Breast epithelium (tissue), 4 donors: ENCODE measurements at places on chromosomes 16 and 17. TPM values are rescaled to one million over a fixed set of nuclear protein-coding genes. Genes with fewer than 3 reads are reported as not detected.

DNA sequence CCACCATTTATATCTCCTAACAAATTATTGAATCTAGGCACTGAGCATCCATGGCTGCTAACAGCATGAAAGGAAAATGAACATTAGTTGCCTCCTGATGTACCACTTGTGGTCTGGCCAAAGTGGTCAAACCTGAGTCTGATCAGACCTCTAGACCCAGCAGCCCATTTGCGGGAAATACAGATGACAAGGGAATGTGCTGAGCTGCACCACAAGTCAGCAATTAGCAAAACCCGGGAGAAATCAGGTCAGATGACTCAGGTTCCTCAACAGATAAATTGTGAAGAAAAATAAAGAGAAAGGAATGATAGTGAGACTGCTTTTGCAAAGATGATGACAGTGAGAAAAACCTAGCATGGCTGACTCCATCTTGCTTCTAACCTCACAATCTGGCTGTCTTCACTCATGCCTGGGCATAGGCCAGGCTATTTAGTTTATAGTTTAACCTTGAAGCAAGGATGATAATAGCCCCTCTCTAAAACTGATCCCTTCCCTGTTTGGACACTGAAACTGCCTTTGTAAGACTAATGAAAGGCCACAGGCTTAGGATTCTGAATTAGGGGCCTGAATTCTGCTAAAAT is 142.7 kb upstream of the ASIC2 start:
- H3K36me3 ChIP-seq: no peaks in the 10 kb centered on the region
- H3K4me1 ChIP-seq: no peaks in the 10 kb centered on the region
- H3K4me3 ChIP-seq: no peak overlapping the region
- no peak for DNase-seq

DNA sequence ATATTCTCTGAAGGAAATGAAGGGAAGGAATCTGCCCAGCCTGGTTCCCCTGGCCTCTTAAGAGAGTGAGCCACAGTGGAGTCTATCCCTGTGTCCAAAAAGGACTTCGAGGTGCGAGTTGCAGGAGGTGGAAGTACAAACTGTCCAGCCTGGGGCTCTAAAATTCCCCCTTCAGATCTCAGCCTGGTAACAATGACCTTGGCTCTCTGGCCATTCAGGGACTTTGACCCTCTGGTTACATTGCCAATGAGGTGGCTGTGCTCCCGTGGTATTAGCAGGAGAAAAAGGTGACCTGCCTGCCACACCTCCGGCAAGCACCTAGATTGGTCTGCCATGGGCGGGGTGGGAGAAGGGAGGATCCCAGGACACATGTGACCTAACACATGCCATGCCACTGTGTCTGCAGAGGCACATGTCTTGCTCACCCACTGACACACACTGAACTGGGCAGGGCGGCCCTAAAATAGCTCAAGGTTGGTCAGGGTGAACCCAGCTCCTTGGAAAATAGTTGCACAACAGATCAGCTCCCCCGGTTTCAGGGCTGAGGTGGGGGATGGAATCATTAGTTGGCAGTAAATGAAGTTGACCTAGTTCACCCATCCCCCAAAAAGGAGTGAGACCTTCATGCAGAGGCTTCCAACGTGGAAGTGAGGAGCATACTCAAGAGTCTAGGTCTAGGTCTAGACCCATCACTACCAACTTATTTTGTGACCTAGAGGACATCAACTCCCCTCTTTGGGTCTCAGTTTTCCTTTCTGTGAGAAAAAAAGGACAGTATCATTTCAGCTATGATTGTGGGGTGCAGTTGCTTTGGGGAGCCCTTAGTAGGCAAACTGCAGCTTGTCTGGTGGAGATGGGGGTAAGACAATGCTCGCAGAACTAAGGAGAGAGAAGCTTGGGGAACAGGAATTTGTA is 2.2 kb downstream of the NR1D1 start:
- no peaks in the 10 kb centered on the region for H3K36me3 ChIP-seq
- peaks cover 30% of the 10 kb centered on the region for H3K4me1 ChIP-seq
- no peak for DNase-seq
- H3K27ac ChIP-seq: peak overlapping the region; percentile 95
- H3K4me3 ChIP-seq: peak overlapping the region; percentile 84

GRCh38 chr17:20965492-20965891 is 77.3 kb downstream of the USP22 start:
- no peak for DNase-seq
- no peaks in the 10 kb centered on the region for H3K36me3 ChIP-seq
- no peaks in the 10 kb centered on the region for H3K27me3 ChIP-seq

DNA sequence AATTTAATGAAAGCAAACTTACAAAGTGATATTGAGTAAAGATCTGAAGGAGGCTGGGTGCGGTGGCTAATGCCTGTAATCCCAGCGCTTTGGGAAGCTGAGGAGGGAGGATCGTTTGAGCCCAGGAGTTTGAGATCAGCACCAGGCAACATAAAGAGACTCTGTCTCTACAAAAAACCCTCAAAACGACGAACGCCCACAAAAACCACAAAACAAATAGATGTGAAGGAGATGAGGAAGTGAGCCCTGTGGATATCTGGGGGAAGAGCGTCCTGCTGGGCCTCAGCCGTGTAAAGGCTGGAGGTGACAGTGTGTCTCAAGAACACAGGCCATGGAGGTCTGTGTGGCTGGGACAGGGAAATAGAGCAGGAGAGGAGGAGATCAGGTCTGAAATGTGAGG is 68.8 kb downstream of the ITFG1 start:
- no peaks in the 10 kb centered on the region for H3K4me1 ChIP-seq
- no peaks in the 10 kb centered on the region for H3K27me3 ChIP-seq
- no peak overlapping the region for H3K27ac ChIP-seq
- H3K36me3 ChIP-seq: no peaks in the 10 kb centered on the region
- DNase-seq: no peak
- no peak overlapping the region for H3K4me3 ChIP-seq

- H3K36me3 ChIP-seq: no peaks in the 10 kb centered on the region
- H3K27ac ChIP-seq: no peak overlapping the region
- no peak overlapping the region for H3K4me3 ChIP-seq
- DNase-seq: no peak
Observed at GRCh38 chr17:79917902-79918484, 78.8 kb upstream of the CBX4 start.

DNA sequence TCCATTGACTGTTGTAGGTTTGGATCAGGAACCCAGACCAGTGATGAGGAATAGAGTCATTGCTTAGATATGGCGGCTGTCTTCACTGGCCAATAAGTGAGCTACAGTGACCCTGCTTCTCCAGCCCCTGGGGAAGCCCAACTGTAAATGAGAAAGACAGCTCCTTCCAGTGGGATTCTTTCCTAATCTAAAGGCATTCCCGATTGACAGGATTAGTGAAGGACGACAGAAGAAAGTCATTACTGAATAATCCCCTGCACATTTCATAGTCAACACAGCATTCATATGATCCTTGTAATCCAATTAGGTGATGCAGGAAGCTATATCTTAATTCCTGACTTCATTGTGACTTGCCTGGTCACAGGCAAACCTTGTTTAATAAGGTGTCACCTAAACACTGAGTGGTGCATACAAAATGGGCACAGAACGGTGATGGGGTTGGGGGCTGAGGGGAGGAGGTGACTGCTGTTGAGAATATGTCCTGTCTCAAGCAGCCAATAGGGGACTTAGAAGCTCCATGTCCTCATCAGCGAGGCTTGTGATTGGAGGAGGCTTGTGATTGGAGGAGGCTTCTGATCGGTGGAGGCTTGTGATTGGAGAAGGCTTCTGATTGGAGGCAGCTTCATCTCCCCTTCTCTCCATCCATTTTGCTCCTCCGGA is 242.6 kb downstream of the XYLT1 start:
- H3K27me3 ChIP-seq: no peaks in the 10 kb centered on the region
- H3K4me3 ChIP-seq: no peak overlapping the region
- no peaks in the 10 kb centered on the region for H3K36me3 ChIP-seq
- peaks cover 5% of the 10 kb centered on the region for H3K4me1 ChIP-seq

DNA sequence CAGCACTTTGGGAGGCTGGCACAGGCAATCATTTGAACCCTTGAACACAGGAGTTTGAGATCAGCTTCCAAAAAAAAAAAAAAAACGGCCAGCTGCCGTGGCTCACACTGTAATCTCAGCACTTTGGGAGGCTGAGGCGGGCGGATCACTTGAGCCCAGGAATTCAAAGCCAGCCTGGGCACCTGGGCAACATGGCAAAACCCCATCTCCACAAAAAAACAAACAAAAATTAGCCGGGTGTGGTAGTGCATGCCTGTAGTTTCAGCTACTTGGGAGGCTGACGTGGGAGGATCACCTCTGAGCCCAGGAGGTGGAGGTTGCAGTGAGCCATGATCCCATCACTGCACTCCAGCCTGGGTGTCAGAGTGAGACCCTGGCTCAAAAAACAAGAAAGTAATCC is 39.0 kb downstream of the GRB2 start:
- no peak overlapping the region for H3K4me3 ChIP-seq
- H3K27me3 ChIP-seq: no peaks in the 10 kb centered on the region
- H3K36me3 ChIP-seq: no peaks in the 10 kb centered on the region
- H3K27ac ChIP-seq: no peak overlapping the region
- H3K4me1 ChIP-seq: no peaks in the 10 kb centered on the region
- no peak for DNase-seq

DNA sequence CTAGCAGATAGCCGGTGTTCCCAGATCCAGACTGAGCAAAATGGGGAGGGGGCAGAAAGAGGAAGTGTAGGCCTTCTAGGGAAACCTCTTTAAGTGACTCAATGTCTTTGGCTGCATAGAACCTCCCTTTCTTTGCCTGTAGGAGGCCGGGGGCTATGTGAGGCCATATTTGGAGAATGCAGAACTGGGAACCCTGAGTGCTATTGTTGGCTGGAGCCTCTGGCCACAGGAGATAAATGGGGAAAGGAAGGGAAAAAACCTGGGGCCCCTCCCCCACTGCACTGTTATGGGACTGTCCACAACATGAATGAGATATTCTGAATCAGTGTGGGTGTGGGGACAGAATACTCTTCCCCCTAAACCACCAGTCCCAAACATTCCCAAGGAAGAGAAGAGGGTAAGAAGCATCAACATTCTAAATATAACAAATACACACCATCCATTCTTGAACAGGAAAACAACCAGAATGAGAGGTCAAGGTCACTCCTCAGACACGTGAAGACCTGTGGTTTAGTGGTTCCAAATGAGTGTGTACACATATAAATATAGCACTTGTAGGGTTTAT is 2.4 kb downstream of the VPS25 start:
- no peak for DNase-seq
- no peaks in the 10 kb centered on the region for H3K27me3 ChIP-seq
- no peaks in the 10 kb centered on the region for H3K4me1 ChIP-seq
- H3K36me3 ChIP-seq: peaks cover 3% of the 10 kb centered on the region

DNA sequence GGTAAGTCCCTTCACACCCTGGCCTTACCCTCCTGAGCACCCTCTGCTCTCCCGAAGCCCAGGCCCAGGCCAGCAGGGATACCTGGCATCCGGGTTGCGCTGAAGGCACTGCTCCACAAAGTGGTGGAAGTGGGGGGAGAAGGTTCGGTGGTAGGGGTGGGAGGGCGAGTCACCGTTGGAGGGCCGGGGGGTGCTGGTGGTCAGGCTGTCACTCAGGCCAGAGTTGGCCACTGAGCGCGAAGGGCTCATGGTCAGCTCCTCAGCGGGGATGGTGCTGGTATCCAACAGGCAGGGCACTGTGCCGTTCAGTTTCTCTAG is 4.3 kb upstream of the LIMD2 start:
- no peak for DNase-seq
- H3K27me3 ChIP-seq: no peaks in the 10 kb centered on the region
- H3K36me3 ChIP-seq: no peaks in the 10 kb centered on the region
- H3K4me1 ChIP-seq: no peaks in the 10 kb centered on the region

DNA sequence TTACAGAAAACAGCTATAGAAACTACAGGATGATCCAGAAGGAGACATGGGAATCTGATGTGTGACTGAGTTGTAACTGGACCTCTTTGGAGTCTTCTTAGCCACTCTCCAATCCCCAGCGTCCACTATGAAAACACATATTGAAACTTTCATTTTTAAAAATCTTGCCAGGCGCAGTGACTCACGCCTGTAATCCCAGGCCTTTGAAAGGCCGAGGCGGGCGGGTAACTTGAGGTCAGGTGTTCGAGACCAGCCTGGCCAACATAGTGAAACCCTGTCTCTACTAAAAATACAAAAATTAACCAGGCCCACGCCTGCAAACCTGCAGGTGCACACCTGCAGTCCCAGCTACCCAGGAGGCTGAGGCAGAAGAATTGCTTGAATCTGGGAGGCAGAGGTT is 53.3 kb downstream of the HIC1 start:
- H3K27ac ChIP-seq: no peak overlapping the region
- H3K27me3 ChIP-seq: no peaks in the 10 kb centered on the region
- no peaks in the 10 kb centered on the region for H3K4me1 ChIP-seq
- no peak for DNase-seq

DNA sequence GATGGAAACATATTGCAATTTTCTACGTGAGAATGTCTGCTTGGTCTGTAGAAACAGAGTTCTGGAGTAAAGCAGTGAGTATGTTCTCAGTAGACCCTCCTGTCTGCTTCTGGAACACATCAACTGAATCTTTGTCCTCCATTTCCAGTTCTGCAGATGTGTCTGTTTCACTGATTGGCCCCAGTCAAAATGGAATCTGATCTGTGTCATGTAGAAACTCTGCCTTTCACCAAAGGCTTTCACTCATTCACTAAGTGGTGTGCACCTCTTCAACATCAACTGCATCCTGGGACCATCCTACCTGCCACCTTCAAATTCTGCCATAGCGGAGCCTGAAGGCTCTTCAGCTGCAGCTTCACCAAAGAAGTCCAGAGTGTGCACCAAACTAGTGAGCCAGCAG is 2.8 kb upstream of the ZNF267 start:
- no peak for DNase-seq
- H3K4me1 ChIP-seq: peaks cover 11% of the 10 kb centered on the region
- H3K27ac ChIP-seq: no peak overlapping the region

GRCh38 chr17:1718362-1719165 is 5.9 kb upstream of the WDR81 start:
- H3K27me3 ChIP-seq: no peaks in the 10 kb centered on the region
- peak overlapping the region; percentile 100 for H3K27ac ChIP-seq
- no peak overlapping the region for H3K4me3 ChIP-seq
- no peak for DNase-seq

GRCh38 chr16:69093974-69094373 is 11.5 kb upstream of the HAS3 start:
- no peaks in the 10 kb centered on the region for H3K27me3 ChIP-seq
- DNase-seq: no peak
- H3K27ac ChIP-seq: no peak overlapping the region
- H3K36me3 ChIP-seq: no peaks in the 10 kb centered on the region
- no peak overlapping the region for H3K4me3 ChIP-seq

The KRTAP17-1 gene
- total RNA-seq: not detected

The PPP1R27 gene
- total RNA-seq: not detected

The SCNN1G gene
- not detected for total RNA-seq

The SOST gene
- not detected for total RNA-seq

The KRT28 gene
- not detected for total RNA-seq

The GP2 gene
- 1.9 TPM for total RNA-seq

The KRT31 gene
- total RNA-seq: not detected

The GINS2 gene
- 3.1 TPM for total RNA-seq

The METRNL gene
- total RNA-seq: 102 TPM
